Upper lobe of right lung (tissue), 1 donor: ENCODE measurements at places on chromosomes 12 and 14. TPM values are rescaled to one million over a fixed set of nuclear protein-coding genes. Genes with fewer than 3 reads are reported as not detected.
A peak's percentile ranks its signal among the peaks of the same experiment; 100 is the strongest.

TGFB3 gene
- total RNA-seq, result 25.4 TPM

GRCh38 chr14:69489495-69489894 is 5.0 kb downstream of the PLEKHD1 start:
- H3K4me3 ChIP-seq, result no peak overlapping the region
- H3K36me3 ChIP-seq, result no peaks in the 10 kb centered on the region
- DNase-seq, result peak; percentile 8
- H3K27me3 ChIP-seq, result peaks cover 31% of the 10 kb centered on the region

GRCh38 chr14:96962337-96962736 is 165.2 kb downstream of the VRK1 start:
- no peak overlapping the region for H3K27ac ChIP-seq
- no peaks in the 10 kb centered on the region for H3K4me1 ChIP-seq
- H3K4me3 ChIP-seq, result no peak overlapping the region
- no peaks in the 10 kb centered on the region for H3K36me3 ChIP-seq
- no peak for DNase-seq

DNA sequence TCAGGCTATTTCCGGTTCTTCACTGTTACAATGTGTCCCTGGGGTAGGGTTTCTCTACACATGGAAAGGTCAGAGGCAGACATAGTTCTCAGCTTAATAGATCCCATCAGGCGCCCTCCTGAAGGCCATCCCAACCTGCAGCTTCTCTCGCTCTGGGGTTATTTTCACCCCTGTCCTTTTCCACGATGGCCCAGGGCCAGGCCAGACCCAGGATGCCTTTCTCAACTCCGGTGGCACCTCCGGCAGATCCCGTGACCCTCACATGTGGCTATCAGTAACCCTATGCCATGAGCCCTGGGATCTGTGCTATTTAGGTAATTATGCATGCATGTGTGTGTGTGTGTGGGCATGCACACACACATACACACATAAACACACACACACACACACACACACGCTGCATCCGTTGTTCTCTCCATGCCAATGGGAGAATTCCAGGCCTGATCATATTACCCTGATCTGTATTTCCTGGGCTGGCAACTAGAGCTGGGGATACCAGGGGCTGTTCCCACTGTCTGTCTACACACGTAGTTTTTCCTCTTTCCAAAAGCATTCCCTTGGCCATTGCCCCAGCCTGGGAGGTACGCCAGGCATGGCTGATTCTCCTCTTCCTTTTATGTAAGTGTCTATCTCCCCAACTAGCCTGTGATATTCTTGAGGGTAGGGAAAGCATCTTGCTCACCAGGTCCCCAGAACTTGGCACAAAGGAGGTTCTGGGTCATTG is 51.2 kb upstream of the NOS1 start:
- H3K27me3 ChIP-seq, result no peaks in the 10 kb centered on the region
- no peak overlapping the region for H3K4me3 ChIP-seq
- no peak overlapping the region for H3K27ac ChIP-seq
- peaks cover 10% of the 10 kb centered on the region for H3K4me1 ChIP-seq

GRCh38 chr14:93987815-93988476 is 9.2 kb upstream of the CCDC197 start:
- DNase-seq, result no peak
- H3K4me3 ChIP-seq, result no peak overlapping the region
- no peaks in the 10 kb centered on the region for H3K27me3 ChIP-seq
- no peaks in the 10 kb centered on the region for H3K36me3 ChIP-seq
- H3K4me1 ChIP-seq, result no peaks in the 10 kb centered on the region

ACOT4 gene
- 4.5 TPM for total RNA-seq

GRCh38 chr14:61218767-61219166 is 62.4 kb downstream of the TMEM30B start:
- no peak overlapping the region for H3K27ac ChIP-seq
- DNase-seq, result no peak
- no peak overlapping the region for H3K4me3 ChIP-seq

DNA sequence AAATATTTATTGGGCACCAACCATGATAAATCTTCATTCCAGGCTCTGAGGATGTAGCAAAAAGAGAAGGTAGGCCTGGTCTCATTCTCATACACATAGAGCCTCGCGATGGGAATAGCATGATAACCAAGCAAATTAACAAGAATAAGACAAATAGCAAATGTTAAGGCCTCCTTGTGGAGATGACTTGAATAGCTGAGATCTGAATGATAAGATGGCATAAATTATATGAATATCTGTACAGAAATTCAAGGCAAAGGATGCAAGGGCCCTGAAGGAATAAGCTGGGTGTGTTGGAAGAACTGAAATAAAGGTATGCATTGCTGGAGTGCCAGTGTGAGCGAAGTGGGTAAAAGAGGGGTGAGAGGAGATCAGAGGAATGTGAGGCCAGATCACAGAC is 114.8 kb downstream of the ALX1 start:
- H3K4me3 ChIP-seq, result no peak overlapping the region
- H3K27ac ChIP-seq, result no peak overlapping the region
- no peaks in the 10 kb centered on the region for H3K36me3 ChIP-seq
- no peaks in the 10 kb centered on the region for H3K27me3 ChIP-seq

C1S gene
- 321 TPM for total RNA-seq

DNA sequence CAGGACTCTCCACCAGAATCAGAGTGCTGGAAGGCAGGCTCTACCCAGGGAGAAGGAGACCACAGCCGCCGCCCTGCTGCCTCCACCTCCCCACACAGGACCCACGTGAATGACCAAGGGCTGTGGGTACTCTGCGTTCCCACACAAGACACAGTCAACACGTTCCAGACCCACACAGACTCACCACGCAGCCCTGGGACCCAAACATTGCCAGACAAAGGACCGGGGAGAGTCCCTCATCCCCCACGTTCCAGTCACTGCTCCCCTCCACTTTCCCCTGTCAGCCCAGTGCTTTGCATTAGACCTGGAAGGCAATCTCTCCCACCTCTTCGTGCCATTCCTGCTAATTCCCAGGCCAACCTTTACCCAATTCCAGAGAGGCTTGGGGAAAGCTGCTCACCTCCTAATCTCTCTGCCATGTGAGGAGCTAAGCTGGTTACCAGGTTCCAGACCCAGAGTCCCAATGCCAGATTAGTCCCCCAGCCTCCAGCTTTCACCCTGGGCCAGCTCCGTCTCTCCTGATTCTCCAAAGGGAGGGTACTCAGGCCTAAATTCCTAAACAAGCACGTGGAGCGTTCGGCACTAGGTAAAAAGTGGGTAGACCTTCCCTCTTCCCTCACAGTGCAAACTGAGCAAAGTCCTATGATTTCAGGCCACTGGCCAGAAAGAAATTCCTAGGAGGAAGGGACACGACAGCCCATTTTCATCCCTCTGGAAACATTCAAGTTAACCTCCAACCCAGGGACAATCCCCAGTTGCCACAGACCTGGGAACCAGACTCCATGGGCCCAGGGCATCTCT is 4.9 kb downstream of the SLC6A13 start:
- no peaks in the 10 kb centered on the region for H3K4me1 ChIP-seq
- no peak for DNase-seq
- no peak overlapping the region for H3K4me3 ChIP-seq
- no peaks in the 10 kb centered on the region for H3K36me3 ChIP-seq
- peaks cover 6% of the 10 kb centered on the region for H3K27me3 ChIP-seq

DNA sequence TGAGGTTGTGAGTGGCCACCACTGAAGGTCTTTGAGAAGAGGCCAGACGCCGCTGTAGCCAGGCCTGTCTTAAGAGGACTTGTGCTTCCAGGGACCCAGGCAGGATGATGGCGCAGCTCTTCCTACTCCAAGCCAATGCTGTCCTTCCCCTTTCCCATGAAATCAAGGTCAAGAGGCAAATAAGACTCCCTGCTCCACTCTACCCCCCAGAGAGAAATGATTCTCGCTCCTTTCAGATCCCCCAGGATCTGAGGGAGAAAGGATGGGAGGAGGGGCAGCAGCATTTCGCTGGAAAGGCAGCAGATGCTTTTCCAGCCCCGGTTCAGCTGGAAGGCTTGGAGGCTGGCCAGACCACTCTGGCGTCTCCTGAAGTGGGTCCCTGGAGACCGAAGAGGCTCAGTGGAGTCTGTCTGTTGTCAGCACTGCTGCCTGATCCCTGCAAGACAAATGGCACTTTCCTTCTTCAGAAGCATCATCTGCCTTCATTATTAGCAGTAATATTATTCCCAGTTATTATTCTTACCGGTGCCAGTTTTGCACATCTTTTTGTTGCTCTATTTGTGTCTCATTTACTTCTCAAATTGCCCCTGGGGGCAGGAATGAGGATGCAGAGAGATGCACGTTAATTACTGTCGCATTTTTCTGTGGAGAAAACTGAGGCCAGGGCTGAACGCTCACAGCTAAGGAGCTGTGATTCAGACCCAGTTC is 51.4 kb downstream of the C14orf132 start:
- H3K4me1 ChIP-seq, result no peaks in the 10 kb centered on the region
- H3K27me3 ChIP-seq, result no peaks in the 10 kb centered on the region
- H3K36me3 ChIP-seq, result peaks cover 12% of the 10 kb centered on the region
- H3K4me3 ChIP-seq, result no peak overlapping the region
- DNase-seq, result no peak

DNA sequence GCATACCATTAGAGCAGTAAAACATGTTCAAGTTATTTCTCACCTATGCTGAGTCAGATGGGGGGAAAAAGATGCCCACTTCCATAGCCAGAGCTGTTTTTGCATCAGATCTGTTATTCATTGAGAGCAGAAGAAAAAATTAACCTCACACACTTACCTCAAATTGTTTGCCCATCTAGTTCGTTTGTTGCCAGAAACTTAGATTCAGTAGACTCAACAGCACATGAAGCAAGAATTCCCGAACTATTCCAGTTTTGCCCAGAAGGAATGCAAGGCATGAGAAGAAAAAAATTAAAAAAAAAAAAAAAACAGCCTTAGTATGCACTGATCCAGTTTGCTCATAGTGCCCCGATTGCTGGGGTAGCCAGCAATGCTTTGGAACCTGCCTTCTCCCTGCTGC is 12.4 kb upstream of the DPF3 start:
- no peaks in the 10 kb centered on the region for H3K27me3 ChIP-seq
- H3K4me1 ChIP-seq, result no peaks in the 10 kb centered on the region
- DNase-seq, result no peak

DNA sequence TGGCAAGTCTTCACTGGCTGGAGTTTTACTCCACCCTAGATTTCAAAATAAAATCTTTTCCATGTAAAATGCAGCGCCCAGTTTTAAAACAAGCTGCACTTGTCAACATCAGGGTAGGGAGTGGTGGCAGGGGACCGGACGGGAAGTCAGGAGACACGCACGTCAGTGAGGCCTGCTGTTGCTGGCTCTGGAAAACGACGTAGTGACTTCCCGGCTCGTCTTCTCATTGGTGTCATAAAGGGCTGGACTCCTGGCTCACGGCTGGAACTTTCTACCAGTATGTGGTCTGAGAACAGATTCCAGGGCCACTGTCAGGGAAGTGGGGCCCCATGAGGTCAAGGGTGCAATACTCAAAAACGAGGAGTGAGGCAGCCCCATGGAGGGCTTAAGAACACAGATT is 64.2 kb upstream of the FOXN3 start:
- H3K4me1 ChIP-seq, result no peaks in the 10 kb centered on the region
- H3K36me3 ChIP-seq, result no peaks in the 10 kb centered on the region
- DNase-seq, result no peak
- no peak overlapping the region for H3K27ac ChIP-seq

DNA sequence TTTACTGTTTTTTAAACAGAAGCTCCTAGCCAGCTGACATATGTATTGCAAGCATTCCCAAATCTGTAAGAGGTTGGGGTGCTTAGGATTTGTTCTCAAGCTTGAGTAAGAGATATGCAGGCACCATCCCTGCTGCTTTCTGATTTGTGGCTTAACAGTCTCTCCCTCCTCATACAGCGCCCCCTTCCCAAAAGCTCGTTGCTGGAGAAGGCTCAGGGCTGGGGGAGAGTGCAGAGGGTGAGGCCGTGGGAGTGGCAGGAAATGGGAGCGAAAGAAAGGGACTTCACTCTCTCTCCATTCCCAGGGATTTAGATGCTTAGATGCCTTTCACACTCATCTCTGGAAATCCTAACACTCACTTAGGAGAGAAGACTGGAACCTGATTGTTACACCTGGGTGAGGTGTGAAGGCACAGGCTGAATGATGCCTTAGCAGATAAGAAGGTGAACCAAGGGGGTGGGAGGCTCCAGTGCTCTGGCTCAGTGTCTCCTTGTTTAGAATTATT is 172.0 kb downstream of the C12orf75 start:
- no peaks in the 10 kb centered on the region for H3K4me1 ChIP-seq
- no peaks in the 10 kb centered on the region for H3K36me3 ChIP-seq
- no peak overlapping the region for H3K4me3 ChIP-seq

- no peak overlapping the region for H3K27ac ChIP-seq
- no peaks in the 10 kb centered on the region for H3K4me1 ChIP-seq
- DNase-seq, result no peak
- H3K36me3 ChIP-seq, result no peaks in the 10 kb centered on the region
These were observed 65.3 kb downstream of the IFT43 start for GRCh38 chr14:76050797-76051392.

PSMA6 gene
- total RNA-seq, result 157 TPM

DNA sequence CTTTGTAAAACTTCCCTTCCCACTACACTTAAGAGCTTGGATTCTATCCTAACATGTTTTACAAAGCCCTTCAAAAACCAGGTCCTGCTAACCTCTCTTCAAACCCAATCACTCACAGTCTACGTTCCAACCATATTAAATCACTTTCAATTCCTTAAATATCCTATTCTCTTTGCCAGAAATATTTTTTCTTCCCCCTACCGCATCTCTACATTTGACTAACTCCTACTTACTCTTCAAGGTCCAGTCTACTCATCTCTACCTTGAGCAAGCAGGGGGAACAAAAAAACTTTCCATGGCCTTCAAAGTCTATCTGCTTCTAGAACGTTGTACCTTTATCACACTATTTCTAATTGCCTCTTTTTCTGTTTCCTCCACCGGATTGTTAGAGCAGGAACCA is 6.1 kb downstream of the ERGIC2 start:
- no peak overlapping the region for H3K4me3 ChIP-seq
- no peak overlapping the region for H3K27ac ChIP-seq
- no peaks in the 10 kb centered on the region for H3K27me3 ChIP-seq
- peaks cover 13% of the 10 kb centered on the region for H3K4me1 ChIP-seq
- peaks cover 16% of the 10 kb centered on the region for H3K36me3 ChIP-seq

ESR2 gene
- 1.3 TPM for total RNA-seq

- H3K27ac ChIP-seq, result peak overlapping the region; percentile 98
- no peak for DNase-seq
- H3K4me1 ChIP-seq, result peaks cover 61% of the 10 kb centered on the region
These were observed 63.9 kb upstream of the PTGR2 start for GRCh38 chr14:73787486-73788316.

DNA sequence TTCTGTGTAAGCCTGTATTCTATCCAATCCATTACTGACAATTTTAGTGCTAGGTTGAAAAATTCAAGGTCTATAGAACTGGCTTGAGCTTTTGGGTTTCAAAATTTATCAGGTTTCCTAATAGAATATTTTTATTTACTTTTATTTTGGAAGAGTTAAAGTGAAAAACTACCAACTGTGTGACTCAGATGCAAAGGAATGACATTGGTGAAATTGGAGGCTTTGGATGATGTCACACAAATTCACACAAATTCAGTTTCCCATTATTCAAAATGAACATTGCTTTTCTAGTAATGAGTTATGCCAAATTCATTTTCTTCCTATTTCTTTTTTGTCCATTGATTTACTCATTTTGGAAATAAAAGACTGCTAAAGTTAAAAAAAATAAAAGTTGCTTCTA is 186.9 kb downstream of the ALX1 start:
- no peak for DNase-seq
- no peak overlapping the region for H3K4me3 ChIP-seq
- no peaks in the 10 kb centered on the region for H3K4me1 ChIP-seq
- no peaks in the 10 kb centered on the region for H3K27me3 ChIP-seq

- peaks cover 6% of the 10 kb centered on the region for H3K27me3 ChIP-seq
- no peak overlapping the region for H3K4me3 ChIP-seq
- no peak overlapping the region for H3K27ac ChIP-seq
- peaks cover 22% of the 10 kb centered on the region for H3K4me1 ChIP-seq
These were observed 129.4 kb downstream of the TSPAN9 start for GRCh38 chr12:3206536-3207072.
